Activated naive CD8-positive, alpha-beta T cell treated with anti-CD3 and anti-CD28 coated beads for 36 hours (primary cell): ENCODE measurements at places on chromosomes 7 and 10.
A peak's percentile ranks its signal among the peaks of the same experiment; 100 is the strongest.

DNA sequence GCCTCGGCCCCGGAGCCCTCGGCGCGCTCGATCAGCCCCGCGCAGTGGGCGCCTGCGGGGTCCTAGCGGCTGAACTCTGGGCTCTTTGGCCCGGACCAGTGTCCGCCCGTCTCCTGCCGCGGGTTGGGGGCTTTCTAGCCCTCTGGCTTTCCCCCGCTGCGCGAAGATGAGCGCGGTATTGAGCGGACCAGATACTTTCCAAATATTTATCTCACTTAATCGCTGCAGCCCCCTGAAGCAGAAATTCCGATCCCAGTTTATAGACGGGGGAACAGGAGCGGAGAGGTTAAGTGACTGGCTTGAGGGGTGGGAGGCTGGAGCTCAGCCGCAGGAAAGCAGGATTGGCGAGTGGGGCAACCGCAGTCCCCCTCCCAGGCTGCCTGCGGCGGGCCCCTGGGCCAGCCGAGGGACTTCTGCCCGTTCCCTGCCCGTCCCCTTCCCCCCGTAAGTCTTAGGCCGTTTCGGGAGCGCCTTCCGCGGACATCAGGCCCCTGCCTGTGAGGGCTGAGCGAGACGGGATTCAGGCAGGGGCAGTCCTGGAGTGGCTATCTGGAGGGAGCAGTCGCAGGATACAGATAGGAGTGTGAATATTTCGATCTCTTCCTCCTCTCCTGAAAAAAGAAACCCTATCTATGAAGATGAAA lies 565 bp downstream of the STRIP2 start:
- DNase-seq = no peak

DNA sequence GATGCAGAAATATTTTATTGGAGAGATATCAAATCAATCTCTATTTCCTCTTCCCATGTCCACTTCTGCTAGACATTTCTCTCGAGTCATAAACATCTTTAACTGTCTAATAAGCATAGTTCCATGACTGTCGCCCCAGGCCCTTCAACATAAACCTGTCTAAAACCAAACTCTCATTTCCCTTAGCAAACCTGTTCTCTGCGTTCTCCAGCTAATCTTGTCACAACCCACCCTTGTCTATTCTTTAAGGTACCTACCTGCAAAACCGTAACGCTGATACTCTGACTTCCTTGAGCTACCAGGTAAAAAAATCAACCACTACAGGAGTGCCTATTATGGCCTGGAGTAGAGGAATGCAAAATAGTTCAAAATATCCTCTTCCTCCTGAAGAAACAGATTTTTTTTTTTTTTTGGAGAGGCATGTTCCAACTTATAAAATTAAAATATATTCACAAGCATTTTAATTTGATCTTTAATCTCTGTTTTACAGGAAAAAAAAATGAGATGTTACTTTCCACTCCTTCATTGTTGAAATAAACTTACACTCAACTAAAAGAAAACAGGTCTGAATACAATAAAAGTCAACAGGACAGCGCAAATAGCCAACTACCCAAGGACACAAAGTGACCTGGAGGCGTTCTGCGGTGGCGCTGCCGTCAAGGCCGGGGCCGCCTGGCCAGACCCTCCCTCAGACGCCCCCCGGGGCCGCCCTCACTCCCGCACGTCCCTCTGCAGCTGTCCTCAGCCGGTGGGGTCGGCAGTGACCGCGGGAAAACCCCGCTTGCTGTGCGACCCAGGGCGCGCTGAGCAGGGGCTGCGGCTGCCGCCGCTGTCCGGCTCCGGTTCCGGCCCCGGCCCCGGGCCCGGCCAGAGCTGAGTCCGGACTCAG lies 765 bp downstream of the SLC25A40 start:
- peak; percentile 22 for DNase-seq

- DNase-seq = no peak
Measured at GRCh38 chr10:131429942-131430341, 118.4 kb upstream of the TCERG1L start.

- no peak for DNase-seq
Measured at GRCh38 chr10:117226813-117227451, 14.0 kb upstream of the SLC18A2 start.
